Right forelimb (tissue), 1 donor: ENCODE measurements at places on chromosomes 12 and 14.

- DNase-seq = no peak
Observed at GRCh38 chr14:31687726-31688125, 126.5 kb downstream of the NUBPL start.

DNA sequence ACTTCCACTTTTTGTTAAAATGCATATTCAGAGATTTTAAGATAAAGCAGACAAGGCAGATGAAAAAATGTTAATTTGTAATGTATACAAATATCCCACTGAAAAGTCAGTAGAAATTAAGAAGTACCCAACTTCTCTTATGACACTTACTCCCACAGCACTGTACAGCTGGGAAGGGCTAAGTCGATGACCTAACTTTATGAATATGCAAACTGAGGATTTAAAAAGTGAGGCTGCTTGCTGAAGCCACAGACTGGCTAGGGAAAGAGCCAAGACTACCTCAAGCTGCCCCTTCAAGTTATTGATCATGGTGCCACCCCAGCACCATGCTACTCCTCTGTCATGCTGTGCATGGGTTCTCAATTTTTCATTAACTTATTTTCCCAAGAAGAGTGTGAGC is 17.0 kb downstream of the PPM1H start:
- DNase-seq = no peak

DNA sequence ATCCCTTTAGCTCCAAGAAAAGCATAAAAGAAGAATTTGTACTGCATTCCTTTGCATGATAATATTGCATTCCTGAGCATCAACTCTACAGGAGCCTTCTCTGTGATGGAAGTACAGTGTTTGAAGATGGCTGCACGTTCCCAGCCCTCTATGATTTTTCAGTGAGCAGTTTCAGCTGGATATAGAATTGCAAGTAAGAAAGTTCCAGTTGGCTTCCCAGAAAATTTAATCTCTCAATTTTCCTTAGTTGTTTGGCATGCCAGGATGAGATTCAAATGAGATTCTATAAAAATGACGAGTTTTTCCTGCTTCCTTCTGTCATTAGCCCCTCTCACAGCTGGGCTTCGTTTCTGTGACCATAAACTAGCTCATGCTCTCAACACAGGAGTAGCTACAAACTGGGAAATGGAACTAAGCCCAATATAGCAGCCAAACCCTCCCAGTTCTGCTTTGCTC is 109.9 kb downstream of the TTC8 start:
- DNase-seq = no peak

- DNase-seq = no peak
Observed at GRCh38 chr14:101839236-101839635, 77.7 kb downstream of the PPP2R5C start.

DNA sequence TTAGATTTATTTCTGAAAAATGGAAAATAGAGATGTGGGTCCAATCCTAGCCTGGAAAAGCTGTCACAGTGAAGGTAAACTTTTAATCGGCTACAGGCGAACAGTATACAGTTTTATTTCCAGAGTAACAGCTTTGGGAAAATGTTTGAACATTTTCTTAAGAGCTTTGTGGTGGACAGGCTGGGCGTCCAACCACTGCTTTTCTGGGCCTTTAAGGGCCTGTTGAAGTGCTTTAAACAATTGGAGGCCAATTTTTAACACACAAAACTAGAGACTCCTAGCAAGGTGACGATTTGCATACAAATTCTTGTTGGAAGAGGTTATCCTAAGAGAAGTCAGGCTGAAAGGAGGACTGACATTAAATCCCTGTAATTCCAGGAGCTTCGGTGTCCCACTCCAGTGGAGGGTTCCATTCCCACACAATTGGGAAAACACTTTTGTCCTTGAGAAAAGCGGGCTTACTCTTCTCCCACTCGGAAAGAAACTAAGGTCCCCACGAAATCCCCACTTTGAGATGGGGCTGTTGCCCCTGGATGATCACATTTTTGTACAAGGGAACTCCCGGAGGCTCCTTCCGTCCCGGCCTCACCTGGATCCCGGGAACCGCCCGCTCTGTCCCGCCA is 26.9 kb downstream of the BCL11B start:
- DNase-seq = no peak

GRCh38 chr14:78644824-78645559 is 474.8 kb downstream of the NRXN3 start:
- DNase-seq = no peak

GRCh38 chr12:102479099-102479885 is 1.1 kb downstream of the IGF1 start:
- peak; percentile 54 for DNase-seq

GRCh38 chr14:37340353-37340752 is 142.6 kb downstream of the MIPOL1 start:
- DNase-seq = no peak

DNA sequence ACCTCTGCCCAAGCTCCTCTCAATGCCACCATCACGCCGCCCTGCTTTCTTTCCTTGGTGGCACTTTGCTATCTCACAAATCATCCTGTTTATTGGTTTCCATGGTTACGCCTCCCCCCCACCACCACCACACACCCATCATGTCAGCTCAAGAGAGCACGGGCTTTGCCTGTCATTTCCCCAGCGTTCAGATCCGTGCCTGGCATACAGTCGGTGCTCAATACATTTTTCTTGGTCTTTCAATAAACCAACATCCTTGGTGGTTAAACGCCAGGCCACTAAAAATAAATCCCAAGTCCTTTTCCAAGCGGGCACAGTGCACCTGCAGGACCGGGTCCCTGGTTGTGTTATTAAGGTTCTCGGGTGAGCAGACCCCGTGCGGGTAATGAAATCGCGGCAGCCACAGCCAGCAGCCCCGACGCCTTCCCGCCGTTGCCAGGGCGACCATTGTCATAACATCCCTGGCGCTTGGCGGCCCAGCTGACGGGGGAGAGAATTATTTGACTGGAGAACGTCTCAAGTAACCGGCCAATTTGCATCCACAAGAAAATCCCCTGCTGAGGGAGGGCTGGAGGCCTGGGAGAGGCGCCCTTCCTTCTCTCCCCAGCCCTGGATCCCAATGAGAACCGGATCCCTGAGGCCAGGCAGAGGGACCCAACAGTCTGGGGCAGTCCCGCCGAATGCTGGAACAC is 92.9 kb downstream of the KSR2 start:
- no peak for DNase-seq

- DNase-seq = no peak
Observed at GRCh38 chr14:25406818-25407217, 356.9 kb upstream of the STXBP6 start.

DNA sequence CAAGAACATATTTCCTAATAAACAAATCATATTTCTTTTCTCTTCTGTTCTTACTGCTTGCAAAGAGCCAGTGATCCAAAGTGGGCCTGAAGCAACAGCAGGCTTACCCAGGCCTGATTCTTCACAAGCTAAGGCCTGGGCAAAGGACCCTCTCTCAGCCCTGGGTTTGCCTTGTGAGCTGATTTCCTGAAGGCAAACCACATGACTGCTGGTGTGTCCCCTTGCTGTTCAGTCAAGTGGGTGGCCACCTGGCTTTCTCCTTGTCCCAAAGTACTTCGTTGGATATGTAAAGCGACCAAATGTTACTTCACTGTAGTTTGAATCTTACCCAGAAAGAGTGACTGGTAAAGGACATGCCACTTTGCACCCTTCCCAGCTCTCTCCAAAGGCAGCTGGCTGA is 392.9 kb downstream of the ZFP36L1 start:
- DNase-seq = no peak

DNA sequence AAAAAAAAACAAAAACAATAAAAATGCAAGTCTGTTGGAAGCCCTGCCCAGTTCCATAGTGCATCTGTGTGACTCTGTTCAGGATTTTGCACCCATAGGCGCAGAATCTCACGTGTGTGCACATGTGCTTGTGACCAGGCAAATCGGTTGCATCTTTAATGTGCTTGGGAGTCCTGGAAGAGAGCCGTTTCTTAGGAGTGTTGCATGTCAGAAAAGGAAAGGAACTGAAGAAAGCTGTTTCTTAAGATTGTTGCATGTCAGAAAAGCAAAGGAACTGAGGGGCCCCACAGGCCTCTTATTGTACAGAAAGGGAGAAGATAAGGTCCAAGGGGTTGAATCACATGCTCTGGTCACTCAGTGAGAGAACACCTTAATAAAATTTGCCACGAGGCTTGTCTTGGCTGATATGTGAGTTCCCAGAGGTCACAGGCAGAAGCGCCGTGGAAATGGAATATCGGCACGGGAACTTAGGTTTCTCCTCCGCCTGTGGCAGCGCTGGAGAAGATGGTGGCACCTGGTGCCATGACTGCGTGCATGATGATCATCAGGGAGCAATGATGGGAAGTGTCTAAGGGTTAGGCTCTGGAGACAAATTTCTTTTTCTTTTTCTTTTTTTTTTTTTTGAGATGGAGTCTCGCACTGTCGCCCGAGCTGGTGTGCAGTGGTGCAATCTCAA is 90.0 kb downstream of the LRRC74A start:
- no peak for DNase-seq

DNA sequence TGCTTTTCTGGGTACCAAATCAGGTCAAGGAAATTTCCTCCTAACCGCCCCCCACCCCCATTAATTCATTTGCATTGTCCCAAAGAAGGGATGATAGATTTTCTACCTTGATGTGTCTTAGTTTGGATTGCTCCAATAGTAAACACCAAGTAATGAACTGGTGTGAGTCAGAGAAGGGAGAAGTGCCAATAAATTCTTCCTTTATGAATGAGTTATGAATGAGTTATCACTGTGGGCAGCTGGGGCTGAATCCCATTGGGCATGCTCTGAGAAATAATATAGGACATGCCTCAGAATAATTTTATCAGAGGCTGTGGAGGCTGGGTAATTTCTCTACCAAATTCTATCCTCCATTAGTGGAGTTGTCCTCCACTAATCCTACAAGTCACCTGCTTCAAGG is 277.9 kb upstream of the FLRT2 start:
- no peak for DNase-seq

- no peak for DNase-seq
Observed at GRCh38 chr14:24399999-24400718, 1.4 kb downstream of the NYNRIN start.

DNA sequence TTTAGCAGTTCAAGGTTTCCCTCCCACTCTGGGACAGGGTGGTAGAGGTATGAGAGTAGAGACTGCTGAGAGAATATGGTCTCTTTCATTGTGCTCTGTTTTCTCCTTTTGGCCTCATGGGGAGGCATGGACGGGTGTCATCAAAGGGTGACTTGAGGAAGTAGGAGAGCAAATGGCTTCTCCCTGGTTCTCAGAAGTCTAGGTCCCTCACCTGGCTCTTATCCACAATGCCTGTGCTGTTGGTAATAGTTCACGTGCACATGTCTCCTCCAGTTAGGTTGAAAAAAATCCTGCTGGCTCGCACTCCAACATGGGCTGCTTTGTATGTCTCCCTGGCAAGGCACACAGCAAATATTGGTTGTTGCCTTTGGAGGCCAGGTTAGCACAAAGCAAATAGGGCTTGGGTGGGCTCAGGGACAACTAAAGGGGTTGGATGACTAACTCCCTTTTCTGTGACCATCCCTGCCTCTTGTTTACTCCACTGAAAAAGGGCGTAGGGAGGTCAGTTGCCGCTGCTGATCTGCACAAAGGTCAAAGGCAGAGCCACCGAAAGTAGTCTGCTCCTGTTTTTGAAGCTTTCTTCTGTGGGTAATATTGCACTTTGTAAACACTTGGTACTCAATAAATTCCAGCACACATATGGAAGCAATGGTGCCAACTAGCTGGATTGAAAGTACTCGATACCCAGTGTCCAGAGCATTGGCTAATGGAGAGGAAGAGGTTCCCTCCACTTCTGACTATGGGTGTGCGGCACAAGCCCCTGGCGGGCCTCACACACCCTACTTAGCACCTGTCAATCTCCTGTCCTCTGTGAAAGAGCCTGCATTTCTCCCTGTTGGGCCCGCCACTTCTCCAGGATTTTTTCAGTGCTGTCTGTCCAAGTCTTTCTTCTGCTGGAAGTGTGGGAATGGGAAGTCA is 121.8 kb downstream of the SLC38A6 start:
- no peak for DNase-seq

GRCh38 chr14:90296641-90297040 is 35.1 kb downstream of the NRDE2 start:
- no peak for DNase-seq

DNA sequence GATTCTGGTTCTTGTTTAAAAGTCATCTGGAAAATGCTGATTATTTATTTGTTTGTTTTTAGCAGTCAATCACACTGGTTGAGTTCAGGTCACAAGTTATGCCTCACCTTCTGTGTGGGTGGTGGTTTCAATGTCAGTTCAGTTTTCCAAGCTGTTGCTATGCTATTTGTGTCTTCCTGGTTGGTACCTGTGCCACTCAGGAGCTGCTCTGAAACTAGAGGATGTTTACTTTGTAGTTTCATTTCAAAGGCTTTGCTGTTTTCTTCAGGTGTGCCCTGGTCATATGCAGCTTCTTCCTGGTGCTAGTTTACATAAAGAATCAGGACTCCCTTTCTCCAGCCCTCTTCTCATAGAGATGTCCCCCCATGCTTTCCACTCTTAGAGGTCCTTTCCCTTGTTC is 75.7 kb upstream of the PPP4R3A start:
- DNase-seq = no peak
